ENCODE measurements at places on chromosomes 1 and 21. TPM values are rescaled to one million over a fixed set of nuclear protein-coding genes. Genes with fewer than 3 reads are reported as not detected.

DNA sequence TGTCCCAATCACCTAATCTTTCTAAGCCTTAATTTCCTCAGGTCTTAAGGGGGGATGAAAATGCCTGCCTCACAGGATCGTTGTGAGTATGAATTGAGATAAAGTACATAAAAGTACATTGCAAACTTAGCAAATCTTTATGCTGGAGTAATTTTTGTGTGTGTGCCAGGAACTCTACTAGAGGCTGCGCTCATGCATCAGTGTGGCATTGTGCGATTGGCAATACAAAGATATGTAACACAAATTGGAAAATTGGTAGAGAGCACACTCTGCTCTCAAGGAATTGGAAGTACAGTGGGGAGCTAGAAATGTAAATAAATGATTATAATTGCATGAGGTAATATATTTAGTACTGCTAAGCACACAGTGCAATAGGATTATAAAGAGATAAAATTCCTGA lies 398.3 kb downstream of the DUSP10 start:
- no peak for DNase-seq

DNA sequence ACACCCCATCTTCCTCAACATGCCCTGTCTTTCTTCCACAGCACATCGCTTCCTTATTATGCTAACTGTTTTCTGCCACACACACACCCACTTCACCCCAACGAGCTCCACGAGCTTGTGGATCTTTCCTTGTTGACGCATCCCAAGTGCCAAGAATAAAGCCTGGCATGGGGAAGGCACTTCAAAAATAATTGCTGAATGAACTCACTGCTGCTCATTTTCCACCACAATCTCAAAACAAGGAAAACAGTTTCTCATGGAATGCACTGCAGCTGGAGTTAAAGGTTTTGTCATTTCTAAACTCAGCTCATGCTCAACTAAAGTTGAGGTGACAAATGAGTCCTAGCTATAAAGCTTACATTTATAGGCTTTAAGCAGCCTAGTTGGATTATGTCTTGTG lies 86.0 kb downstream of the TIAM1 start:
- no peak for DNase-seq

GRCh38 chr1:155971910-155972809 lies 6.2 kb downstream of the ARHGEF2 start:
- no peak for DNase-seq

Gene ETNK2
- 15.3 TPM for total RNA-seq

DNA sequence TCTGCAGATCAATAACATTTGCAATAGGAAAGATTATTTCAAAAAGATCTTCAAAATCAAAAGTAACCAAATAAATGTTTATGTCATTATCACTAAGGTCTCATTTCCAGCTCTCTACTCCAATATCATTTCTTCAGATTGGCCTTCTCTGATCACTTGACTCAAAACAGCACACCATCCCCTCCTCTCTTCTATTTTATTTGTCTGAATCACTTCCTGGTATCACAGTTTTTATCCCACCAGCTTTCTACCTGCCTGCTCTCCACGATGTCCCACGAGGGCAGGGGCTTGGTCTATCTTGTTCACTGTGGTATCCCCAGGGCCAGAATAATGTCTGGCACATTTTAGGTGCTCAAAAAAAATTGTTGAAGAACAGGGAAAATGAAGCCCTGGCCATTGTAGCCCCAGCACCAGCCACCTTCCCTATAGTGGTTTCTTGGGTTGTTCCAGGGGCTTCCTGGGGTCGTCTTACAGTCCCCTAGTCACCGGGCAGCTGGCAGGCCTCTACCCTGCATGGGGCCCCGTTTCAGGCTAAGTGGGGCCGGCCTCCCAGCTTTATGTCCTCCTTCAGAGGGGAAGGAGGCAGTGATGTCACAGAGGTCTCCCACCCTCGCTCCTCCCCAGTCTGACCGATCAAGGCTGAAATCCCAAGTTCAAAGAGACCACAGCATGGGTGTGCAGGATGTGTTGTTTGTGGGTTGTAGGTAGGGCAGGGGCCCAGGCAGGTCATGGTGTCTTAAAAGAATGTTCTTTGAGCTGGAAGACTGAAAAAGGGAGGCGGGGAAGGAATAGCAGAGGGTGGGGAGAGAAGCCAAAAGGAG lies 3.5 kb upstream of the PADI1 start:
- no peak for DNase-seq

GRCh38 chr1:207867136-207868109 lies 43.5 kb downstream of the CD34 start:
- no peak for DNase-seq

DNA sequence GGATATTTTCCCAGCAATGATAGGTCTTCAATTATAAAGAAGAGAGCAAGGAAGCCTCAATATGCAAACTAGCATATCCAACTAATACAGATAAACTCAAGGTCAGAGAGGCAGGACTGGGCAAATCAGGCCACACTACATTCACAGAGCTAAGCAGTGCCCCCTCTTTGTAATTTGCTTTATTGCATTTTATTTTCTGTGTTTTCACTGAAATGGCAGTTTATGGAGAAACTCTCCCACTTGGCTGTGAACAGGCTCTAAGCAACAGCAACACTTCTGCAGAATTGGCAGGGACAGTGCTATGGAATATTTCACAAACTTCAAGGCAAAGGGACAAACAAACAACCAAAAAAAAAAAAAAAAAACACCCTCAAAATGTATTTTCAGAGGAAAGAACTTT lies 93.4 kb upstream of the SOD1 start:
- DNase-seq = no peak

DNA sequence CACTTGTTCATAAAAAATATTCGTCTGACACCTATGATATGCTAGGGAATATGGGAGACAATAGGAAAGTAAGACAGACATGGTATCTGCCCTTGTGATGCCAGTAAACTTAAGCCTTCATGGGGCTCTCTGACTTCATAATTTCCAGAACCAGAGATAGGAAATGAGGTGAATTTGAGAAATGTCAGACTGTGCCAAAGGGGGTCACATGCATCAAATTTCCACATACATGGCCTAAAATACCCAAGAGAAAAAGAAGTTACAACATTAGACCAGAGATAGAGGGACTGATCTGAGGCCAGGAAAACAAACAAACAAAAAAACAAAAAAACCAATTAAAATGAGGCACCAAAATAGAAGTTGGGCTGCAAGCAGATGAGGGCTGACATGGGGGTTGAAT lies 75.7 kb downstream of the DISC1 start:
- no peak for DNase-seq

GRCh38 chr21:43851593-43851992 lies 13.4 kb upstream of the AGPAT3 start:
- no peak for DNase-seq

DNA sequence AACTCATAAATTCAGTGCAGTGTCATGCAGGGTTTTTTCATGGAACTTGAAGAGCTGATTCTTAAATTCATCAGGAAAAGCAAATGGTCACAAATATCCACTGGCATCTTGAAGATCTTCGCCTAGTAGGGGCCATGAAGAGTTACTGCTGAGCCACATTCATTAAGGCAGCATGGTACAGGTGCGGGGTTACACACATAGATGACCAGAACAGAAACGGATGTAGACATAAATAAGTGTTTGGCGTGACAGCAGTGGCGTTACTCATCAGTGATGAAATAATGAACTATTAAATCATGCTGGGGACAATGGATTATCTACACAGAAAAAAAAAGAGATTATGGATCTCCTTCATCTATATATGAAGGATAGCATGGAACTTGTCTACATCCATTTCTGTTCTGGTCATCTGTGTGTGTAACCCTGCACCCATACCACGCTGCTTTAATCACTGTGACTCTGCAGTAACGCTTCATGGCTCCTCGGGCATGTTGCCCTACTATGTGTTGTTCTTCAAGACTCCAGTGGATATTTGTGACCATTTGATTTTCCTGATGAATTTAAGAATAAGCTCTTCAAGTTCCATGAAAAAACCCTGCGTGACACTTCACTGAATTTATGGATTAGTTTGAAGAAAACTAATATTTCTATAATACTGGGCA lies 161.3 kb downstream of the GALNT2 start:
- DNase-seq = no peak

GRCh38 chr21:42846221-42846620 lies 33.1 kb downstream of the WDR4 start:
- no peak for DNase-seq

DNA sequence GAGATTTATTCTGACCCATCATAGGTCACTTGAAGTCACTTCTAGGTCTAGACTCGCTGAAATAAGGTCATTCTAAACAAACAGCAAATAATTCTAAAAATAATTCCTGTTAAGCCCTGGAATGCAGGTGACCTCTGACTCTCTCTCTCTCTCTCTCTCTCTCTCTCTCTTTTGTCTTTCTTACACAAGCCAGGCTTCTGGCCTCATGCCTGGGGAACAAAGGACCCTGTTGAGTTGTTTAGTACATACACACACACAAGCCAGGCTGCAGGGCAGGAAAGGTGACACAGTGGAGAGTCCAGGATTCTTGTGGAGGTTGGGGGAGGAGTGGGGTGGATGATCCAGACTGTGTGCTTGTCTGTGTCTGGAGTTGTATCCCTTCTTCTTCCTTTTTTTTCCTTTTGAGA lies 4.0 kb upstream of the MEX3A start:
- DNase-seq = no peak

- DNase-seq = no peak
Observed at GRCh38 chr1:183604038-183604808, 14.0 kb upstream of the NCF2 start.

- no peak for DNase-seq
Observed at GRCh38 chr1:55259911-55260609, 44.9 kb upstream of the USP24 start.

DNA sequence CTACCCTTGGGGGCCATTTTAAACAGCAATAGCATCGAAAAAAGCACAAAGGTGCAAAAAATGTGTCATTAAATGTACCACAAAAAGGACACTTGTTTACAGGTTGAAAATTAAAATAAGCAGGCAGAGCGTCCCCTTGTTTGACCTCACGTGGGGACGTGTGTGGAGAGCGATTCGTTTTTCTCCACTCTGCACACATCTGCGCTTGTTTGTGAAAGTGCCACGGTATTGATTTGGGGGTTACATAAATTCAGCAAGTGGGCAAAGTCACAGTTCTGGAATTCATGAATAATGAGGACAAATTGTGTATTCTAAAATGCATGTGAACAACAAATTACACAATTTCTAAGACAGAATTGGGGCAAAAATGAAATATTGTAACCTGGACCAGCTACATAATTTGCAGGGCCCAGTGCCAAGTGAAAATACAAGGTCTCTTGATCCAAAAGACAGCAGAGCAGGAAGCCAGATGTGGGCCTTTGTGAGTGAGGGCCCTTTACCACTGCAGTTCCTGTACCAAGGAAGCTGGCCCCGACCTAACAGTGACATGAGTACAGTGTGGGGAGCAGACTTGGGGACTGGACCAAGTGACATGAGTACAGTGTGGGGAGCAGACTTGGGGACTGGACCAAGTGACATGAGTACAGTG lies 43.9 kb downstream of the ZBTB18 start:
- DNase-seq = no peak

GRCh38 chr1:115479055-115479482 lies 141.0 kb upstream of the NGF start:
- no peak for DNase-seq

DNA sequence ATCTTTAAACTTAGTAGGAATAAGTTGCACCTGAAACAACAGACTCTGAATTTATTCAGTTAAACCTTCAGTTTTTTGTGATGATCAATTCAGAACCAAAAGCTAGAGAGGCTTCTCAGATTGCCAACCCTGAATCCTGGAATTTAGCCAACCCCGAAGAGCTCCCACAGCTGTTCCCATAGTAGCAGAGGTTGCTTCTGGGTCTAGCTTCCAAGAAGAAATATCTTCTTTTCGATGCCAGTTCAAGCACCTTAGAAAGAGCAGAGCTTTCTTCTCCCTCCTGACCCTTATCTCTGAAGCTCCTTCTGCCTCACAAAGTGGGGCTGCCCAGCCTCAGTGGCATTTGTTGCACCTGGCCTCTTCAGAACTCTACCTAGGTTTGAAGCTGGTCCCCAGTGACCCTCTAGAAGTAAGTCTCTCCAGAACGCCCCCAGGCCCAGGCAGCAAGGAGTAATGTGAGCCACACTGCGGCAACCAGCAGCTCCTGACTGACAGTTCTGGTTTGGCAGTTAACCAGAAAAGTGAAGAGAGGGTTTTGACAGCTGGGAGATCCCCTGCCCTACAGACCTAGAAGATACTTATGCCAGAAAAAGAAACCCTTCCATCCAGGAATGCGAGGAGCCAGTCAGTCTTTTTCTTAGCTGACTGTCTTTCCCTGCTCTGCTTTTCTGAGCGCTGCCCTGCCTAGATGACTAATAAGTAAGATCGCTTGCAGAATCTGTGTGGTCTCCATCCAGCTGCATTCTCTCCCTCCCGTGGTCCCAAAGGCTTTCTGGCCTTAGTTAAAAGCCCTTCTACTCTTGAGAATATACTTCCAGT lies 165.9 kb downstream of the ADGRL4 start:
- no peak for DNase-seq

DNA sequence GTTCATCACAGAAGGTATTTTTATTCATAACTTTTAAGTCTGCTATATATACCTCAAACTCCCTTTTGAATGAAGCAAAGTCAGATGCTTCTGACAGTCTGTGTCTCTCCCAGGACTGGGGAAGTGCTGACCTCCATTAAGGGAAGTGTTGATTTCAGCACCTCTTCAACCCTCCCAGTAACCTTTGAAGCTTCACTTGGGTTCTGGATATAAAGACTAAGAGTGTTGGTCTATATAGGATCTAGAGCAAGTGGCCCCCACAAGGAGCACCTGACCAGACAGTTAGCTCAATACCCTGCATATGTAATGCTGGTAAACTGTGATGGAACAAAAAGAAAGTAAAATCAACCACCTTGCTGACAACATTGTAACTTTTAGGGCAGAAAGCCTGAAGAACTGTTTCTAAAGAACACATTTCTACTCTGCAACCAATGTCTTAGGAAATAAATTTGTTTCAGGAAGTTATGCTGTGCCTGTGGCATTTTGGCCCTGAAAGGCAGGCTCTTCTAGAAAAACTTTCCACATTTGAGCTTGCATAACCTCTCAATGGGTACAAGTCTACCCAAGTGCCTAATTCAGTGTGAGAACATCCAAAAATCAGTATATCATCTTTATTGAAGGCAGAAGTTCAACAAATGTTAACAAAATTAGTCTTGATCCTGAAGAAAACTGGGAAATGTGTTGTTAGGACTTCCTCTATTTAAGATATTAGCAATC lies 865 bp upstream of the PTPN22 start:
- DNase-seq = no peak

Gene PRAMEF9
- not detected for total RNA-seq

Gene SLC9C2
- total RNA-seq = not detected

- no peak for DNase-seq
Observed at GRCh38 chr1:41618066-41618825, 133.8 kb upstream of the EDN2 start.

Gene CLEC20A
- total RNA-seq = not detected

DNA sequence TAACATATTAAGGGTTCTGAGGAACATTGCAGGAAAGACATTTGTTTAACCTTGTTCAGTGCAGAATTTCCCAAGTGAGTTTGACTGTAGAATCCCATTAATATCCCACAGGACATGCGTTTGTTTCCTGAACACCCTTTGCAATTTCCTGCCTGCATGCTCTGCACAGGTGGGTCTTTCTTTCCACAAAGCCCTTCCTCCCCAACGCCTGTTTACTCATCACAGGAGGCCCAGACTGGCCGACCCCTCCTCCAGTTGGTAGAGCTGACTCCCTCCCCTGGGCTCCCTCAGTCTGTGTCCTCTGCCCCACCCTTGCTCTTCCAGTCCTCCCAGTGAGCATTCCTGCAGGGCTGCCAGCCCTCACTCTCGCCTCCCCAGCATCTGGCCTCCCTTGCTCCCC lies 47.5 kb upstream of the CTPS1 start:
- DNase-seq = peak; percentile 74

Data from glomerular endothelial cell (primary cell).